Esophagus muscularis mucosa (tissue), 4 donors: ENCODE measurements at places on chromosomes 5 and 9.
A peak's percentile ranks its signal among the peaks of the same experiment; 100 is the strongest.

DNA sequence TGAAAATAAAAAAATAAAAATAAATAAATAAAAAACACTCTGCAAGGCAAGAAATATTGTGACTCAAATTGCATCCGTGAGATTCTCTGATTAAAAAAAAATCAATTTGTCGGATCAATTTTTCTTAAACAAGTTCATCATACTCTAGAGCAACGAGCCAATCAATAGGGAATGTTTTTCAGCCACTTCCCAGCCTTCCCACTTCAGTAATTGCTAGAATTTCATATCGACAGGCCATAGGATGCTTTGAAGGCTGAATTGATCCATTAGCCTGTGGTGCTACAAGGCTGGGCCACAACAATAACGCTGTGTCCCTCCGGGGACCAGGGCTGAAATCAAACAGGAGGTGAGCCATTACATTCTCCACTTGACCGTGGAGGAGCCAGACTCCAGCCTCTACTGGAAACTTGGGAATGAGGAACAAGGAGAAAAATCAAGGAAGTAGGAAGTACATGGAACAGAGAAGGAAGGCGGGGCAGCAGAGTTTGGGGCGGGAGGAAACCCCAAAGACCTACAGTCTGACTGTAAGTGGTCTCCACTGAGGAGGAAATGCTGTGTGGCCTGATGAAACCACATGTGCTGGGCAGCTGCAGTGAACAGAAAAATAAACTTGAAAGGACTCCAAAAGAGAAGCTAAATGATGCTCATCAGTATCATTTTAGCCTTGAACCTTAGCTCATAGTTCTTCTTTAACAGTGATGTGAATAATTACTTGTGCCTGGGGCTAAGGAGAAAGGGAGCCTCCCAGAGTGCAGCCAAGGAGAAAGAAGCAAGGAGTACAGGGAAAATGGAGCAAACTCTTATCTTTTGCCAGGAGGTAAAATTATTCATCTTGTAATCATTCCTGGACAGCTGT, 308.6 kb downstream of the TLE1 start:
- no peak for DNase-seq

- no peak for DNase-seq
Observed at GRCh38 chr5:74430631-74431289, 209.8 kb downstream of the ENC1 start.

GRCh38 chr5:113268232-113268631, 166.6 kb downstream of the TSSK1B start:
- DNase-seq, result no peak

- no peak for DNase-seq
Observed at GRCh38 chr5:75616971-75617621, 5.8 kb downstream of the ANKDD1B start.

DNA sequence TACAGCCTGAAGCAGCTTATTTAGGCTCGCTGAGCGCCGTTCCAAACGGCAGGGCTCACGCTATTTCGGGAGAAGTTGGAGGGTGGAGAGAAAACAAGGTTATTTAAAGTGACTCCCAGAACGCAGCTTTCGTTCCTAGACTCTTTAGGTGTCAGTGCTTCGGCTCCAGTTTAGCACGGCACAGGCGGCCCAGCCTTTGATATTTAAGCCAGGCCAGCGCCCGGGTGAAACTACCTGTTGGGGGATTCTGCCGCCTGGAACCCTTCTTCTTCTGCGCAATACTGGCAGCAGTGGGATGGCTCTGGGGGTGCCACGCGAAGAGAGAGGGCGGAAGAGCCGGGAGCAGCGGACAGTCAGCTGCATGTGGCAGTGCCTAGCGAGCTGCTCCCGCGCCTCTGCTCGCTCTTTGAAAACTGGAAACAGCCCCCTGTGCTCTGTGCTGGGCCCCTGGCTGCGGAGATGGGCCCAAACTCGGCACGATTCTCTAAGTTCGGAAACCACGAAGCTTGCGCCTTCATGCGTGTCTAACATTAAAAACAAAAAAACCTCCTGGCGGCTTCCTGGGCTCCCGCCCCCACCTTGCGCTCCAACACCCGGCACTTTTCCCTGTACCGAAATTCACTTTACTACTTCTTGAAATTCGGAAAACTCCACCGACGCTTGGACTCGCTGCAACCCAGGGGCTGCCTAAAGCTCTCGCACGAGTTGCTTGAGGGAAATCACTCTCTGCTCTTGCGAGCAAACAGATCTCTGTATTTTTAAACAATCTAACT, 34.6 kb upstream of the NFIB start:
- peak; percentile 77 for DNase-seq

DNA sequence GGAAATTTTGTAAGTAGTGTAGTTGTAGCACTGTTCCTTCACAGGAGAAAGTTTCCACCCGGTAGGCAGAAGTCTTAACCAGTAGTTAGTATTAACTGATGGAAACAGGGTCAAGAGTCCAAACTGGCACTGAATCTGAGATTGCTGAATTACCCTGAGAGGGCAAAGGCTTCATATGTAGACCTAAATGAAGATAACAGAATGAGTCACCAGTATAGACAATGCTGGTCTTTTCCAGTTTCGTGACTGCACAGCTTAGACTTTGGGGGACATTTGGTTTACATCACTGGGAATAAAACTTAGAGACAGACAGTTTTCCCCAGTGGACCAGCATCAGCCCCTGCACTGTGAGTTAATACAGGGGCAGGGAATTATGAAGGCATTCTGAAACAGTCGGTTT, 60.5 kb downstream of the PCSK5 start:
- no peak for DNase-seq

- DNase-seq, result no peak
Observed at GRCh38 chr9:4038182-4038723, 261.6 kb downstream of the GLIS3 start.

GRCh38 chr5:56094579-56095361, 100.0 kb upstream of the IL6ST start:
- DNase-seq, result no peak
